ENCODE measurements at places on chromosomes 2 and 18. TPM values are rescaled to one million over a fixed set of nuclear protein-coding genes. Genes with fewer than 3 reads are reported as not detected.

Gene CDKL4
- total RNA-seq = 0.30 TPM

Gene SLC14A1
- 6.0 TPM for total RNA-seq

Gene SLC5A7
- total RNA-seq = not detected

Gene PDCD1
- total RNA-seq = 15.7 TPM

- no peaks in the 10 kb centered on the region for H3K27me3 ChIP-seq
- H3K36me3 ChIP-seq = no peaks in the 10 kb centered on the region
- H3K27ac ChIP-seq = no peak overlapping the region
- no peak overlapping the region for H3K4me3 ChIP-seq
- no peaks in the 10 kb centered on the region for H3K4me1 ChIP-seq
Measured at GRCh38 chr2:41101281-41101680, 649.4 kb upstream of the SLC8A1 start.

DNA sequence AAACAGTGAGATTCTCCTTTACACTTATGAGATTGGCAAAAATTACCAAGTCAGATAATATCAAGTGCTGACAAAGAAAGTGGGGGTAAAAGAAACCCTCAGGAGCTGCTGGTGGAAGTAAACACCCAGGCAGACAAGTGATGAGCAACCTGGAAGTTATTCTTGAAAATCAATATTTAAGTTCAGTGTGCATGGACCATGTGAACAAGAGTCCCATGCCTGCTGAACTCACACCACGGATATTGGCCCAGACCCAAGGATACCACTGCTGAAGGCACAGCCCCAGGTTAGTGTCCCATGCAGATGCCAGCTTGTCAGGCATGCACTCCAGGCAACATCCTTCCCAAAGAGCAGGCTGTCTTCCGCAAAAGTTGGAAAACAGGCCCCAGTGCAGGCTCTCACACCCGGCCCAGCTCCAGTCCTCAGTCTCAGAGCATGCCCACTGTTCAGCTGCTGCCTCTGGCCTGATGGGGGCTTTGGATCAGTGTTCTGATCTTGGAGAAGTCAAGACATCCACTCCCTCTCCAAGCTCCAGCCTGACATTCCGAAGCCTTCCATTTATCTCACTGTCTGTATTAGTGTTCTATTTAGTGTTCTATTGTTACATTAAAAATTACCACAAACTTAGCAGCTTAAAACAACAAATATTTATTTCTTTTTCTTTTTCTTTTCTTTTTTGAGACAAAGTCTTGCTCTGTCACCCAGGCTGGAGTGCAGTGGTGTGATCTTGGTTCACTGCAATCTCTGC, 70.0 kb downstream of the HS1BP3 start:
- H3K4me3 ChIP-seq = peak overlapping the region; percentile 21
- H3K27me3 ChIP-seq = no peaks in the 10 kb centered on the region
- H3K36me3 ChIP-seq = peaks cover 2% of the 10 kb centered on the region
- peaks cover 26% of the 10 kb centered on the region for H3K4me1 ChIP-seq

GRCh38 chr2:75553935-75554531, 6.7 kb downstream of the EVA1A start:
- H3K4me3 ChIP-seq = no peak overlapping the region
- H3K27ac ChIP-seq = no peak overlapping the region
- peaks cover 64% of the 10 kb centered on the region for H3K27me3 ChIP-seq
- H3K4me1 ChIP-seq = no peaks in the 10 kb centered on the region
- H3K36me3 ChIP-seq = no peaks in the 10 kb centered on the region
- no peak for DNase-seq

DNA sequence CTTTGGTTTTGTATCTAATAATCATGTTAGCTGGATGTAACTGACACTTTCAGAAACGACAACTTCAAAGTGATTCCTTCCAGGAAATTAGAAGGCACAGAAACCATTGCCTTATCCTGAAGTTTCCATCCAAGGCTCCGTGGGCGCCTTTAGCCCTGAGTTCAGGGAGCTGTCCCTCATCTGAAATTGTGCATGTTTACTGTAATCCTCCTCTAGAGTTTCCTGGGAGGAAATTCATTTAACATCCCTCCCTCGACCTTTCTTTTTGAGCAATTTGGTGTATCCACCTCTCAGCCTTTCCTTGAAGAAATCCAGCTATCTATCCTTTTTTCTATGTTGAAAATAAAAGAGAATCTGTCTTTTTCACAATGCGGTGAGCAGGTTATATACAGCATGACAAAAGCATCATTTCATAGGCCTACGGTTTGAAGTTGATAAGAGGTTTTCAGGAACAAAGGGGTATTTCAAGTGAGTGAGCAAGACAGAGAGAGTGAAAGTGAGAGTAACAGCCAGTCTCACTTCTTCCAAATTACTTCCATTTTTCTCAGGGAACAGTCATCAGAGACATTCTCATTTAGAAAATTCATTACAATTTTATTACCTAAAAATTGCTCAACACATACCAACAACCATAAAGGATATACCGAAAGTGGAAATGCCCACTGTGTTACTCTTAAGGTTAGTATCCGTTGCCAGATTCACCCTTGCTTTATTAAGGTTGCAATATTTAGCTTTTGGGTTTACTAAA, 167.3 kb downstream of the MREG start:
- H3K27me3 ChIP-seq = no peaks in the 10 kb centered on the region
- DNase-seq = no peak
- no peak overlapping the region for H3K27ac ChIP-seq
- no peaks in the 10 kb centered on the region for H3K36me3 ChIP-seq
- no peak overlapping the region for H3K4me3 ChIP-seq
- H3K4me1 ChIP-seq = no peaks in the 10 kb centered on the region

- H3K27me3 ChIP-seq = no peaks in the 10 kb centered on the region
- H3K36me3 ChIP-seq = no peaks in the 10 kb centered on the region
- no peaks in the 10 kb centered on the region for H3K4me1 ChIP-seq
- H3K27ac ChIP-seq = no peak overlapping the region
Measured at GRCh38 chr2:173184031-173185004, 108.7 kb downstream of the MAP3K20 start.

- no peaks in the 10 kb centered on the region for H3K36me3 ChIP-seq
- H3K4me3 ChIP-seq = no peak overlapping the region
- no peak overlapping the region for H3K27ac ChIP-seq
- H3K27me3 ChIP-seq = no peaks in the 10 kb centered on the region
- H3K4me1 ChIP-seq = no peaks in the 10 kb centered on the region
Measured at GRCh38 chr2:215847718-215848117, 165.6 kb downstream of the MREG start.

- peak; percentile 52 for DNase-seq
- H3K4me3 ChIP-seq = peak overlapping the region; percentile 92
- peak overlapping the region; percentile 99 for H3K27ac ChIP-seq
- H3K36me3 ChIP-seq = peaks cover 68% of the 10 kb centered on the region
- H3K4me1 ChIP-seq = peaks cover 85% of the 10 kb centered on the region
Measured at GRCh38 chr2:218229239-218229638, 12.2 kb downstream of the ARPC2 start.

GRCh38 chr18:3434685-3435084, 15.3 kb upstream of the TGIF1 start:
- no peaks in the 10 kb centered on the region for H3K4me1 ChIP-seq
- no peak overlapping the region for H3K27ac ChIP-seq
- H3K27me3 ChIP-seq = no peaks in the 10 kb centered on the region
- no peaks in the 10 kb centered on the region for H3K36me3 ChIP-seq

DNA sequence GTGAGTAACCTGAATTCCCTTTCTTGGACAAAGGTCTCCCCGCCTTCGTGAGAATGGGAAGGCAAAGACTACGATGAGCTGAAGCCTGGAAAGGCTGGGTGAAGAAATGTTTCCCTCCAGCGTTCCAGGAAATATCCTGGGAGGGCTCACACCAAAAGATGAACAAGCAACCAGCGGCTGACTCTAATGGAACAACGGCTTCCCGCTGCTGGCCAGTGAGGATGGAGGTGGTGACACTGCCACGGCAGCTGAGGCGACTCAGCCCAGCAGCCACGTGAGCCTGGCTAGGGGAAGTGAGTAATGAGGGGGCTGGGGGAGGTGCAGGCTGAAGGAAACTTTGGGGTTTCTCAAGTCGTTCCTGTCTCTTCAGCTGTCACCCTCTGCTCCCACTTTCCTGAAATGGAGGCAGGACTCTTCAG, 105.0 kb upstream of the SMAD7 start:
- H3K27ac ChIP-seq = peak overlapping the region; percentile 83
- H3K4me1 ChIP-seq = peaks cover 35% of the 10 kb centered on the region
- H3K27me3 ChIP-seq = no peaks in the 10 kb centered on the region

Data from activated T-cell treated with anti-CD3 and anti-CD28 coated beads, Interleukin-2, amount 50 U/mL, for 72 hours (primary cell).